Stimulated activated naive B cell treated with anti-CD40 and anti-IgM and Interleukin-4, amounts not matched to agents 10 μg/mL and 1 μg/mL and 100 μg/mL, for 72 hours (primary cell): ENCODE measurements at places on chromosomes 16 and 17.

DNA sequence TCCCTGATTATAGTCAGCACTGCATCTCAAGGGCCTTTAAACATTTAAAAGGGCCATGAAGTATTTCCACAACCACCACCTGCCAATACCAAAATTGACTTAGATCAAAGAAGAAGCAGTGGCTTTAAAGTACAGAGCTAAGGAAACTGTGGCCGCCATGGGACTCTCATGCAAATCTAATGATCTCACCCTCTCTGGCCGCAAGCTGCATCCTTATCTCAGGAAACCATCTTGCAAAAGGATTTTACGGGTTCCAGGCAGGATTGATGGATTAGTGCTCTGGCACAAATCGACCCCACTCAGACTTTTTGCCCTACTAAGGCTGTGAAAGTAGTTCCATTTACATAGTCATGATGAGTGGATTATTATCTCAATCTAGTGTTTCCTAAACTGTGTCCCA is 22.6 kb downstream of the CDRT4 start:
- no peak for DNase-seq
- no peak overlapping the region for H3K27ac ChIP-seq
- H3K4me1 ChIP-seq, result no peaks in the 10 kb centered on the region
- peaks cover 20% of the 10 kb centered on the region for H3K36me3 ChIP-seq
- H3K4me3 ChIP-seq, result no peak overlapping the region

DNA sequence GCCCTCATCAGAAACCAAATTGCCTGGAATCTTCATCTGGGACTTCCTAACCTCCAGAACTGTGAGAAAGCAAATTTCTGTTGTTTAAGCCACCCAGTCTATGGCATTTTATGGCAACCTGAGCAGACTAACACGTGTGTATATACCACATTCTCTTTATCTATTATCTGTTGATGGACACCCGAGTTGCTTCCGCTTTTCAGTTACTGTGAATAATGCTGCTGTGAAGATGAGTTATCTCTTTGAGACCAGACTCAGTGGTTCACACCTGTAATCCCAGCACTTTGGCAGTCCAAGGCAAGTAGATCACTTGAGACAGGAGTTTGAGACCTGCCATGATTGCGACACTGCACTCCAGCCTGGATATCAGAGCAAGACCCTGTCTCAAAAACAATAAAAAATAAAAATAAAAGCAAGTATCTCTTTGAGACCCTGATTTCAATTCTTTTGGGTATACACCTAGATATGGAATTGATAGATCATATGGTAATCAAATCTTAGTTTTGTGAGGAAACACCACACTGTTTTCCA is 27.2 kb upstream of the CNEP1R1 start:
- no peaks in the 10 kb centered on the region for H3K4me1 ChIP-seq
- H3K4me3 ChIP-seq, result no peak overlapping the region
- no peak for DNase-seq

DNA sequence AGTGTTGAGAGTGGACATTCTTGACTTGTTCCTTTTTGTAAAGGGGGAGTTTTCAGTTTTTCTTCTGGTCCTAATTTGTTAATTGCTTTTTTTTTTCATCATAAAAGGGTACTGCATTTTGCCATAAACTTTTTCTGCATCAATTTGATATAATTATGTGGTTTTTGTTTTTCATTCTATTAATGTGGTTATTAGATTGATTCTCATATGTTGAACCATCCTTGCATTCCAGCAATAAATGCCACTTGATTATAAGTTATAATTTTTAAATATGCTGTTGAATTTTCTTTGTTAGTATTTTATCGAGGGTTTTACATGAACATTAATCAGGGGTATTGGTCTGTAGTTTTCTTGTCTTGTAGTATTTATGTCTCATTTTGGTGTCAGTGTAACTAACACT is 87.2 kb upstream of the SMIM36 start:
- DNase-seq, result no peak
- no peaks in the 10 kb centered on the region for H3K4me1 ChIP-seq
- peaks cover 18% of the 10 kb centered on the region for H3K27me3 ChIP-seq
- no peak overlapping the region for H3K4me3 ChIP-seq
- H3K36me3 ChIP-seq, result peaks cover 4% of the 10 kb centered on the region
- H3K27ac ChIP-seq, result no peak overlapping the region

DNA sequence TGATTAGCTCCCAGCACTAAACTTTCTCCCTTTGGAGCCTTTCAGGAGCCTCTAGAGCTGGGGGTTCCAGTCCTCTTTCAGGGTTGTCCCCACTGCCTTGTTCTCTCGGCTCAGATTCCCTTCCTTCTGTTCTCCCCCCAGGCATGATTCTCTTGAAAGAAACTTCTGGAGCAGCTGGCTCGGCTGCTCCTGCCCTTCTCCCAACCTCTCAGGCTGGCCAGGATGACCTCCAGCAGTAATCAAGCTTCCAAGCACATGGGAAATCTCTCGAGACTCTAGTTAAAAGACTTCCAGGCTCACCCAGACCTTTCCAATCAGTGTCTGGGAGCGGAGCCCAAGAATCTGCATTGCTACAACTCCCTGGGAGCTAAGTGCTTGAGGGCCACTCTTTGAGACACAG is 3.6 kb downstream of the SDK2 start:
- peaks cover 29% of the 10 kb centered on the region for H3K4me1 ChIP-seq
- H3K4me3 ChIP-seq, result no peak overlapping the region
- H3K27me3 ChIP-seq, result no peaks in the 10 kb centered on the region
- H3K27ac ChIP-seq, result no peak overlapping the region
- H3K36me3 ChIP-seq, result no peaks in the 10 kb centered on the region

- no peak overlapping the region for H3K4me3 ChIP-seq
- peaks cover 33% of the 10 kb centered on the region for H3K36me3 ChIP-seq
- H3K27ac ChIP-seq, result no peak overlapping the region
Measured at GRCh38 chr16:53297477-53297876, 136.8 kb upstream of the RBL2 start.

- no peak for DNase-seq
- H3K36me3 ChIP-seq, result no peaks in the 10 kb centered on the region
- H3K27me3 ChIP-seq, result no peaks in the 10 kb centered on the region
- H3K4me3 ChIP-seq, result no peak overlapping the region
Measured at GRCh38 chr16:6309271-6309670, 1023.4 kb upstream of the RBFOX1 start.

GRCh38 chr17:81132770-81133723 is 32.3 kb upstream of the PVALEF start:
- H3K4me3 ChIP-seq, result no peak overlapping the region
- DNase-seq, result no peak
- no peak overlapping the region for H3K27ac ChIP-seq
- H3K27me3 ChIP-seq, result no peaks in the 10 kb centered on the region
- H3K4me1 ChIP-seq, result no peaks in the 10 kb centered on the region

DNA sequence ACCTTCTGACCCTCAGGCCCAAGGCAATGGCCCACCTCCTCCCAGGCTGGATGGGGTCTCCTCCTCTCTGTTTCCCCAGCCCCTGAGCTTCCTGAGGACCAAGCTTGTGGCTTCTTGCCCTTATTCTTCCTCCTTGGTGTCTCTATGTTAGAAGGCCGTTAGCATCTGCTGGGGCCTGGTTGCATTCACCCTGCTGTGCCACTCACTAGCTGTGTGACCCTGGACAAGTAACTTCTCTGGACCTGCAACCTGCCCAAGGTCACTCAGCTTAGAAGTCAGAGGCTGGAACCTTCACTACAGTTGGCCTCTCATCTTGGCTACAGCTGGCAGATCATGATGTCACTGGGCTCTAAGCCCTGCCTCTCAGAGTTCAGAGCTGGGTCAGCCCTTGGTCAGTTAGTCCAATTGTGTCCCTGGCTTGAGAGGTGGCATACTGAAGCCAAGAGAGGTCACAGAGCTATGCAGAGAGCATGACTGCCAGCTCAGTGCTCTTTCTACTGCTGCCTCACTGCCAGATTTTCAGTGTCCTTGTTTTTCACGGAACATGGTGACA is 3.0 kb downstream of the MT2A start:
- H3K4me1 ChIP-seq, result peaks cover 48% of the 10 kb centered on the region
- H3K36me3 ChIP-seq, result no peaks in the 10 kb centered on the region
- peak overlapping the region; percentile 94 for H3K27ac ChIP-seq
- peak overlapping the region; percentile 23 for H3K4me3 ChIP-seq
- DNase-seq, result no peak

DNA sequence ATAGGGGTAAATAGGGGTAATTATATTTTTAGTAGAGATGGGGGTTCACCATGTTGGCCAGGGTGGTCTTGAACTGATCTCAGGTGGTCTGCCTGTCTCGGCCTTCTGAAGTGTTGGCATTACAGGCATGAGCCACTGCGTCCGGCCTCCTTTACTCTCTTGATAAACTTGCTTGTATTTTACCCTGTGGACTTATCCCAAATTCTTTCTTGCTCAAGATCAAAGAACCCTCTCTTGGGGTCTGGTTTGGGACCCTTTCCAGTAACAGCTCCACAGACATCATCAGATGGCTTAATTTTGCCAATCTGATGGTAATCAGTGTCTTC is 5.6 kb upstream of the C1QTNF1 start:
- peaks cover 4% of the 10 kb centered on the region for H3K36me3 ChIP-seq
- no peak overlapping the region for H3K4me3 ChIP-seq
- H3K27me3 ChIP-seq, result peaks cover 54% of the 10 kb centered on the region

DNA sequence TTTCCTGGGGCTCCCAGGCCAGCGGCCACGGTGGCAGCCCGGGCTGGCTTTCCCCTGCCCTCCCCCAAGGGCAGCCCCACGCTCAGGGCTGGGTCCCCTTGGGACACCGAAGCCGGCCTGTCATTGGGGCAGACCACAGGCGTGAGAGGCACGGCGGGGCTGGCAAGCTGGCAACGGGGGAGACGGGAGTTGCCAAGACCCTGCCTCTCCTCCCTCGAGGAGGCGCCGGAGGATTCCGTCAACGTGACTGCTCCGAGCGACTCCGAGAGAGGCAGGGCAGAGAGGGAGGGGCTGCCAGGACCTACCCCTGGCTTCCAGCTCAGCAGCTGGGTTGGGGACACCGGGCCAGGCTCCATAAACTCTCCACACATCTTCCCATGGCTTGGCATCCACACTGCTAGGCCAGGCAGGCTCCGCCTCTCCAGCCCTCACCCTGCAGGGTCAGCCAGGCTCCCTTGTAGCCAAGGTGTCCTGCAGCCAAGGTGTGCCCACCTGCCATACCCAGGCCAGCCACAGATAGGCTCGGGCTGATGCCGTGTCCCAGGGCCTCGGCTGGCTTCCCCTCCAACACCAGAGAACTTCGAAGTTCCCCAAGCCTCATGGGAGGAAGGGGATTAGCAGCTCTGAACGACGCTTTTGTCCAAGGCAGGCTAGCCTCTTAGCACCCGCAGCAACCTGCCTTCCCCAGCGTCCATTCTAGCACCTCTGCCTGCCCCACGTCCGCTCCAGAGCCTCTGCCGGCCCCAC is 25.5 kb downstream of the TIMM22 start:
- H3K36me3 ChIP-seq, result peaks cover 29% of the 10 kb centered on the region
- no peak for DNase-seq
- H3K4me3 ChIP-seq, result no peak overlapping the region
- no peak overlapping the region for H3K27ac ChIP-seq
- no peaks in the 10 kb centered on the region for H3K27me3 ChIP-seq

- no peaks in the 10 kb centered on the region for H3K36me3 ChIP-seq
- H3K4me1 ChIP-seq, result peaks cover 6% of the 10 kb centered on the region
- no peak overlapping the region for H3K4me3 ChIP-seq
- DNase-seq, result no peak
- H3K27me3 ChIP-seq, result no peaks in the 10 kb centered on the region
Measured at GRCh38 chr17:35912339-35912912, 18.1 kb downstream of the RDM1 start.

DNA sequence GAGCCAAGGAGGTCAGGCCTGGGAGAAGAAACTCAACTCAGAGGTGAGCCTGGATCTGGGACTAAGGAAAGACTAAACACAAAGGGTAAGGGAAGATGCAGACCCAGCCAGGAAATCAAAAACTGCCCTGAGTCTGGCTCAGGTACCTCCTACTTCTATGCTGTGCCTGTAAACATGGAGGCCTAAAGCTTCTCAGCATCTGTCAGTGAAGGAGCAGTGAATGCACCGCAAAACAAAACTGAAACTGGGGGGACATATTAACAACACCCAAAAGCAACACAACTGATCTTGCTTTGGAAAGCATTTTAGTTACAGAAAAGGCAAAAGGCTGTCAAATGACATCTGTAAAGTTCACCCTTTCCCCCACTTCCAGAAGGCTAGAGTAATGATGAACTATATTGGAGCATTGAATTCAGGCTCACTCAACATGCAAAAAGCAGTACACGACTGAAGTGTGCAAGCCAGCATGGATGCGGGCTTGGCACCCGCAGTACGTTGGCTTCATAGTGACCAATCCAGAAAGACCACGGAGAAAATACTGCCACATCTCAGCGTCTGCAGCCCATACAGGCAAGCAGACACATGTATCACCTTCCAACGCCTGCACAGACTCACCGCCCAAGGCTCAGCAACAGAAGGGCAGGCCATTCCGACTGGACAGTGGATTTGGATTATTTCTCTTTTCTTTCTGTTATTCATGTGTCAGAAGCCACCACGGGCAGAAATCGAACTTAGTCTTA is 3.8 kb downstream of the TBC1D16 start:
- H3K27me3 ChIP-seq, result no peaks in the 10 kb centered on the region
- no peak overlapping the region for H3K27ac ChIP-seq
- DNase-seq, result no peak

DNA sequence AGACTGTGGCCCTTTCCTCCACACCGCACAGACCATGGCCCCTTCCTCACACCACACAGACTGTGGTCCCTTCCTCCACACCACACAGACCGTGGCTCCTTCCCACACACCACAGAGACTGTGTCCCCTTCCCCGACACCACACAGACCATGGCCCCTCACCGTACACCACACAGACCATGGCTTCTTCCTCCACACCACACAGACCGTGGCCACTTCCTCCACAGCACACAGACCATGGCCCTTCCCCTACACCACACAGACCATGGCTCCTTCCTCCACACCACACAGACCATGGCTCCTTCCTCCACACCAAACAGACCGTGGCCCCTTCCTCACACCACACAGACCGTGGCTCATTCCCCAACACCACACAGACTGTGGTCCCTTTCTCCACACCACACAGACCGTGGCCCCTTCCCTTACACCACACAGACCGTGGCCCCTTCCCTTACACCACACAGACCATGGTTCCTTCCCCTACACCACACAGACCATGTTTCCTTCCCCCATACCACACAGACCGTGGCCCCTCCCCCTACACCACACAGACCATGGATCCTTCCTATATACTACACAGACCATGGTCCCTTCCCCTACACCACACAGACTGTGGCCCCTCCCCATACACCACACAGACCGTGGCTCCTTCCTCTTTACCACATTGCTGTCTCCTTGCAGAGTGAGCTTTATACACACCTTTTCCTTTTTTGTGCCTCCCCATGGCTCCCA is 297.5 kb upstream of the FOXF1 start:
- peaks cover 7% of the 10 kb centered on the region for H3K36me3 ChIP-seq
- peak overlapping the region; percentile 90 for H3K27ac ChIP-seq
- peaks cover 5% of the 10 kb centered on the region for H3K27me3 ChIP-seq
- DNase-seq, result no peak
- H3K4me1 ChIP-seq, result peaks cover 31% of the 10 kb centered on the region

DNA sequence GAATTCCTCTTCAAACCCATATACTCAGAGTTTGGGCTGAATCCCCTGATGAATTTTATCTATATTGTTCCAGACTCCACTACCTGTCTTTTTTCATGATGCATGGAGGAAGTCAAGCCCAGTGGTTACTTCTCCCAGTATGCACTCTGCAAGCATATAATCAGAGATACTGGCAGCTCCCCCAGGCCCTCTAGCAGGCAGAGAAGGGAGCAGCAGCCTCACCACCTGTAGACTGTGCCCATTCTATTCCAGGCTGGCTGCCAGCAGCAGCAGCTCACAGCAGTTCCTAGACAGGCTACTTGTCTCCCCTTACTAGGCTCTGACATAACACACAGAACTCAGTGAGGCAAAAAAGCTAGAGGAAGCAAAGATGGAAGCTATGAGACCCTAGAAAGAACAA is 3.4 kb downstream of the MKS1 start:
- peaks cover 21% of the 10 kb centered on the region for H3K4me1 ChIP-seq
- peaks cover 18% of the 10 kb centered on the region for H3K36me3 ChIP-seq
- H3K27ac ChIP-seq, result no peak overlapping the region
- H3K27me3 ChIP-seq, result no peaks in the 10 kb centered on the region

GRCh38 chr16:5647051-5647450 is 549.5 kb upstream of the EEF2KMT start:
- H3K27ac ChIP-seq, result no peak overlapping the region
- H3K4me1 ChIP-seq, result no peaks in the 10 kb centered on the region
- H3K36me3 ChIP-seq, result no peaks in the 10 kb centered on the region
